SK-N-DZ (cell line): ENCODE measurements at places on chromosomes 12 and 14.

DNA sequence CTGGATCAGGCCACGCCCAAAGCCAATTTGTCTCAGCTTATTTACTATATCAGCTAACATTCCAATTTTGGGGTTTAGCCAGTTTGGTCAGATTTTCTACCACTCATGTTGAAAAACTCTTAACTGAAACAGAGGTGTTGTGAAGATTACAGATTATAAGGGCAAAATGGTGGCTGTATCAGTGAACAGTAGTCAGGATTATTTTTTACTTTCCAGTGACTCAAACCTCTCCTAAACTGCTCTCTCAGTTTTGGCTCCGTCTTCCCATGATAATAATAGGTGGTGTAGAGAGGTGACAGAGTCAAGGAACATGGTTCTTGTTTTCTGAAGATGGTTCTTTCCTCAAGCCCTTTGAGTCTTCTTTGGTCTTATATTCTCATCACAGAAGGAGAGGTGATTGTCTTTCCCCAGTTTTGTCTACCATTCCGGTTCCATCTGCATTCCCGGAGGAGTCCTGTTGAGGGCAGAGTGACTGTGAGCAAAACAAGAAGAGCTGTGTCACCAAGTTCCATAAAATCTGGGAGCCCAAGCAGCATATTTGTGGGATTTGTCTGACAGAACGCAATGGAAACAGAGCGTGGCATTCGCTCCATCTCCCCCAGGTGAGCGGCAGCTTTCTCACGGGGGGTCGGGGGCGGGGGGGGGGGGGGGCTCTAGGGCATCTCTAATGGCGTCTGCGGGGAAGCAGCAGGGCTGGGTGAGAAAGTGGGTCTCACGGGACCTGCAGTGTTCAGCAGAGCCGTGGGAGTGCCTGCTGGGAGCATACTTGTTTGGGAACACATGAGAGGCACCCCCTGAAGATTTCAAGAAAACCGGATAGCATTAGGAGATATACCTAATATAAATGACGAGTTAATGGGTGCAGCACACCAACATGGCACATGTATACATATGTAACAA, 59.1 kb downstream of the TBC1D30 start:
- DNase-seq, result peak; percentile 14

DNA sequence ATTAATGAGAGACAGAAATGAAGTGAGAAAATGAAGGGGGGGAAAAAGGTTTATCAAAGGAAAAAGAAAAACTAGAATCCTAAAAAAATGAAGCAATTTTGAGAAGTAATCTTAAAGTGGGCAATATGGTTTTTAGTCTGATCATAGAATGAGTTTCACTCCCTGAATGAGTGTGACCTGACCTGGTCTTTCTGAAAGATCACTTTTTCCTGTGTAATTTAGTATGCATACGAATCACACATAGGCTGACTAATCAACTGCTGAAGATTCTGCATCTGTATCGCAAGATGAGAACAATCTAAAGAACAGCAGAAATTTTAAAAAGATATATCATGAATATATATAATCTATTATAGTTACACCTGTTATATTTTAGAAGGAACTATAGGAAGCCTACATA, 11.3 kb downstream of the GNPTAB start:
- no peak for DNase-seq

GRCh38 chr12:26556916-26557315, 276.1 kb downstream of the ITPR2 start:
- DNase-seq, result no peak

DNA sequence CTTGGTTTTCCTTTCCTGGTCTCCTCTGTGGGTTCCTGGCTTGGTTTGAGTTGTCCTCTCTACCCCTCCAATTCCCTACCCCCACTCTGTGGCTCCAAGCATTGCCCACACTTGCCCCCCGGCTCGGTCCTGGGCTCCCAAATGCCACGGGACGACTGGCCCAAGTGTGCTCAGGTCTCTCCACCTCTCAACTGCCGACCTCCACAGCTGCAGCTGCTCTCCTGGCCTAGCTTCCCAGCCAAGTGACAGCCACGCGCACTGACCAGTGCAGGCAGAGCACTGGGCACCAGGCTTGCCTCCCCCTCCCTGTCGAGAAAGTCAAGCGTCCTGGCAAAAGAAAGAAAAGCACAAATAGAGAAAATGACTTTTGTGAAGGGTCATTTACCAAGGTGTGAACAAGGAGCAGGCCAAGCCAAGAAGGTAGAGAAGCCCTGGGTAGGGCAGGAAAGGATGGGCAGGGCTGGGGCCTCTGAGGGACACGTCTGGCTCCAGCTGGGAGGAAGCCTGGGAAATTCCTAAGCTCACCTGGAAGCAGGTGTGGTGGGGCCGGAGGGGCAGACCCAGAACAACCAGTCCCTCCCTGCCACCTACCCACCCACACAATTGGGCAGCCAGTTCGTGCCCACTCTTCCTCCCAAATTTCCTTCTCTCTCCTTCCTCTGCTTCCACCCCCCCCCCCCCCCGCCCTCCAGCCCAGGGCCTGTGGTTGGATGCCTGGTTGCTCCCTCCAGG, 1.8 kb upstream of the CEP170B start:
- no peak for DNase-seq

DNA sequence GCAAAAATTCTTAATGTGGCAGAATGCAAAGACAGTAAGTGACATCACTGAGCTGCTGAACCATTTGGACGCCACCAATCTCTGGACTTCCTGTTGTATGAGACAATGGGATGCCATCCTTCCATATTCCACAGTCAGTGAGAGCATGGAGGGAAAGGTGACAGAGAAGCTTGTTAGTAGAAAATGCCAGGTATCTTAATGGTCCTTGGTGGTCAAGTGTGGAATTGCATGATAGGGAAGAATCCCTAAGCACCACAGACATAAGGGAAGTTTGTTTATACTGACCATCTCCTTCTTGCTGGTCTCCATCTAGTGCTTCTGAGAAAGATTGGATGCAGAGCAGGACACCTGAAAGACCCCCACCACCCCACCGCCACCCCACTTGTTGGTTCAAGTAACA, 1410.0 kb upstream of the TMEM132C start:
- no peak for DNase-seq

DNA sequence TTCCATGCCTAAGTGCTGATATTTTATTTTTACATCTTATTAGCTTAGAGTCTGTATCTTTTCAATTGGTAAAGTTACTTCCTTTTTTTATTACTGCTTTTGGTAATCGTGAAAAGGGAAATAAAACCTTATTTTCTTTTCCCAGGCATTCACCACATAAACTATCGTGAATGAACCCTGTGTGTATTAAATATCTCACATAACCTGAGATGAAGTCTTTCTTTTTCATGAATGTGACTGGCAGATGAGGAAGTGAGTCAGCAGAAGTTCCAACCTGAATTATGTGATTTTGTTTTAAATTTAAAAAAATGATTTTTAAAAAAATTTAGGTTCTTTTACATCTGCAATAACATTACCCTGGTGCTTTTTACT, 26.0 kb downstream of the MYBPC1 start:
- DNase-seq, result no peak

DNA sequence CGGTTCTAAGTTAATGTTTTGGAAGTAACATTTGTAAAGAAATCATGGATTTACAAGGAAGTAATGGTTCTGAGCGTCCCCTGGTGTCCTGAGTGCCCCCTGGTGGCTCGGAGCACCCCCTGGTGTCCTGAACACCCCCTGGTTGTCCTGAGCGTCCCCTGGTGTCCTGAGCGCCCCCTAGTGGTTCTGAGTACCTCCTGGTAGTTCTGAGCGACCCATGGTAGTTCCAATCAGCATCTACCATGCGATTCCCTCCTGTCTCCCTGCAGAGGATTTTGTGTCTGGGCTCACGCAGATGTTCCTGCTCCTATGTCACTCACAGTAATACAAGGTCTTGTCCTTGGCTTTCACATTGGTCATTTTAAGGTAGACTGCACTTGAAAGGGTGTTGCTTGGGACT, 1352.9 kb downstream of the TMEM121 start:
- no peak for DNase-seq

DNA sequence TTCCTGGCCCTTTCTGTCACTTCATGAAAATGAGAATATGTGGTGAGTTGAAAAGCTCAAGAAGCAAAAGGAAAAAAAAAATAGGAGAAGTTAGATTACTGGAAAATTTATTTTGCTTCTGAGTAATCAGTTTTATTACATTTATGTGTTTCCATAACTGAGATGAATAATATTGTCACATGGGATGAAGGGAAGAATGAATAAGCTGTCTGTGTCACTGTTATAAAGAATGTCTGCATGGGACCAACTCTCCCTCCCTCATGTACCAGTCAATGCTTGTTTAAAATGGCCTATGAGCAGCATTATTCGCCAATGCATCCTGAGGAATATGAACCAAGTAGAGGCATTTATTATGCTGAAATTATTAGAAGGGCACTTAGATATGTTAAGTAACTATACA, 246.3 kb downstream of the PRKD1 start:
- no peak for DNase-seq

GRCh38 chr14:71432334-71433110, 499.7 kb upstream of the RGS6 start:
- DNase-seq, result no peak

GRCh38 chr12:116456330-116457082, 102.7 kb upstream of the MAP1LC3B2 start:
- DNase-seq, result no peak

GRCh38 chr12:49649445-49649844, 26.1 kb downstream of the PRPF40B start:
- no peak for DNase-seq

- DNase-seq, result no peak
These were observed 89.5 kb downstream of the PTPRO start for GRCh38 chr12:15411842-15412241.

DNA sequence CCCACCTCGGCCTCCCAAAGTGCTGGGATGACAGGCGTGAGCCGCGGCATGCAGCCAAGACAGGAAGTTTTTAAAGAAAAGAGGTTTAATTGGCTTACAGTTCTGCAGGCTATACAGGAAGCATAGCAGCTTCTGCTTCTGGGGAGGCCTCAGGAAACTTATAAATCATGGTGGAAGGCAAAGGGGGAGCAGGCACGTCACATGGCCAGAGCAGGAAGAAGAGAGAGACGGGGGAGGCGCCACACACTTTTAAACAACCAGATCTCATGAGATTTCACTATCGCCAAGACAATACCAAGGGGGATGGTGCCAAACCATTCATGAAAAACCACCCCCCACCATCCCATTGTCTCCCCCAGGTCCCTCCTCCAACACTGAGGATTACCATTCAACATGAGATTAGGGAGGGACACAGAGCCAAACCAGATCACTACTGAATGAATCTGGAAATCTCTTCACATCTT, 14.1 kb downstream of the CCDC63 start:
- DNase-seq, result no peak

DNA sequence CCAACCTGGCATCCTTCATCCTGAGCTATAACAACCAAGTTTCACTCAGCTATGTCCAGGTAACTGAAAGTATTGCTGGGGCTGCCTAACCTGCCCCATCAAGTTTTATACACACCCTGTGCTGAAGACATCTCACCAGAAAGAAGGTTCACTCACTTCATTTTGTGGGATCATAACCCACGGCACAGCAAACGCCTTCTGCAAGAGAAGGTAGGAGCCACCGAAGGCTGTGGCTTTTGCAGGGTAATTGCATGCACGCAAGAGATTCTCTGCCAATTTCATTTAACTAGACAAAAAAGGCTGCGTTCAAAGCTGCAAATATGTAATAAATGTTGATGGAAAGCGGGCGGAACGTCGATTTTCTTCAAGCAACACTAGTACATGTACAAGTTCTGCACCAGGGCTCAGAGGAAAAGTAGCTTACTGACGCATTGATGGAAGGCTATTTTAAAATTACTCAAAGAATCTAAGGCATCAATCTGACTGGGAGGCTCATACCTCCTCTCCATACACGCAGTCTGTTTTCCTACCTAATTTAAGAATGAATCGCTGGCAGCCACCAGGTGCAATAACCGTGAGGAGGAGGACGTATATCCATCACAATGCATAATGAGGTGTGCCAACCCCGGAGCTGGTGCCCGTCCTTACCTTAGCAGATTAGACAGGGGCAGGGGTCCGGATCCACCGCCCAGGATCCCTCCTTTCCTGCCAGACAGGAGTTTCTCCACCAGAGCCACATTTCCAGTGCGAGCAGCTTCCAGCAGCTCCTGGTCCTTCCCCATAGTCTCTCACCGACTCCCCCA, 1.1 kb downstream of the ANKS1B start:
- peak; percentile 37 for DNase-seq

DNA sequence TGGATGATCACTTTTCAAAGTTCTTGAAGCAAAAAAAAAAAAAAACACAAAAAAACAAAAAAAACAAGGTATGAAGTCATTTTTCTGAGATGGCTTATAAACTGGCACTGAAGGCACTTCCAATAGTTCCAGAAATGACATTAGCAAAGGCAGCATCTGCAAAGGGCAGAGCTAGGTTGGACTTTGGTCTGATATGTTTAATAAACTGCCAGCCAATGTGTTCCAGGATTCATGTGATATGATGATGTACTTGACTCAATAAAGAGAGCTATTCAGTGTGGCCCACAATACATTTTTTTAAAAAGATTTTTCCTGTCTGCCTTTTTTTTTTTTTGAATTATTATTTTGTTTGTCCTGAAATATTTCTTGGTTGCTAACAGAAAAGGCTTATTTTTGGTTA, 79.6 kb downstream of the VRK1 start:
- DNase-seq, result no peak

DNA sequence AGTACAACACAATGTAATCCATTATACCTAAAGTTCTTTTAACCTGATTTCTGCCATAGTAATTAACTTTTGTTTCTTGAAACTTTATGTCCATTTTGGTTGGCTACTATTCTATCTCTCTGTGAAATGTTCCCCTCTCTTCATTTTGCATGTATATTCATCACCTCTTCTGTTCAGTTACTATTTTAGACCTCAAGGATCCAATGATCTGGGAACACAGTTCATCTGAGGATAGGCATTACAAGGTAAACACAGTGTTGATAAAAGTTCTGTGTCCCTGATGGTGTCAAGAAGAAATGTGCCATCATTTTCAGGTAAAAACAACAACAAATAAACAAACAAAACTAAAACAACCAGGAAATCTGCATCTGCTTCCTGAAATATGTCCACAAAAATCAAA, 102.2 kb upstream of the IFNG-AS1 start:
- no peak for DNase-seq

DNA sequence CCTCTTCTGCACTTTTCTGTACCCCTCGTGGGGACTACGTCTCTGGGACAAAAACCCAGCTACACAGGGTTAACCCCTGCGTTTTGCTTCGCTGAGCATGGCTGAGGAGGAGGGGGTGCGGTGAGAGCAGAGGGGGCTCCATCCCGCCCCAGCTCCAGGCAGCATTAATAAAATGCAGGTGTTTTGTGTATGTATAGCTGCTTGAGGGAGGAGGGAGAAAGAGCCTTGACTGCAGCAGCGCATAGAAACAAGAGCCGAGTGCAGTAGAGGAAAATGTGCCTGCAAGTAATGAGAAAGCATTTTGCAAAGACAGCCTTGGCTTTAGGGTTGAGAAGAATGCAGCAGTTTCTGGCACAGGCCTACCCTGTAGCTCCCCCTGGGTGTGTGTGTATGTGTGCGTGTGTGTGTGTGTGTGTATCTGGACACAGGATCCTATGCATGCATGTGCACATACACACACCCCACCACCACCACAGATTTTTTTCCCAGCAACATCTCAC, 103.9 kb downstream of the ZFP36L1 start:
- DNase-seq, result peak; percentile 47

- no peak for DNase-seq
These were observed 220.3 kb downstream of the KTN1 start for GRCh38 chr14:55800156-55800785.

GRCh38 chr14:94112513-94113063, 2.1 kb downstream of the IFI27 start:
- no peak for DNase-seq
